ENCODE measurements at places on chromosomes 6 and 20.
A peak's percentile ranks its signal among the peaks of the same experiment; 100 is the strongest.

DNA sequence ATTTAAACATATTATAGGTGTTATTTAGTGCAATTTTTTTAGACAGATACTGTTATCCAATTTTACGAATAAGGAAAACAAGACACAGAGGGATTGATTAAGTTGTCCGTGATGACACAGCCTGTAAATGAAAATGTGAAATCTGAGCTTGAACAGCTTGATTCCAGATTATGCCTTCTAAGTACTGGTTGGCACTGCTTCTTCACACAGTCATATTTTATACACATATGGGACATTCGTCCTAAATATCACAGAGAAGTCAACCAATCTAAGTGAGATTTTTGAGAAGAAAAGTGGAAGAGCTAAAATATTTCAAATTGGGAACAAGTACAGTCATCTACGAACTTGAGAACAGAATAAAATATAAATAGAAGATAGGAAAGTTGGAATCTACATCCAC is 756.3 kb downstream of the BCKDHB start:
- no peak for DNase-seq

DNA sequence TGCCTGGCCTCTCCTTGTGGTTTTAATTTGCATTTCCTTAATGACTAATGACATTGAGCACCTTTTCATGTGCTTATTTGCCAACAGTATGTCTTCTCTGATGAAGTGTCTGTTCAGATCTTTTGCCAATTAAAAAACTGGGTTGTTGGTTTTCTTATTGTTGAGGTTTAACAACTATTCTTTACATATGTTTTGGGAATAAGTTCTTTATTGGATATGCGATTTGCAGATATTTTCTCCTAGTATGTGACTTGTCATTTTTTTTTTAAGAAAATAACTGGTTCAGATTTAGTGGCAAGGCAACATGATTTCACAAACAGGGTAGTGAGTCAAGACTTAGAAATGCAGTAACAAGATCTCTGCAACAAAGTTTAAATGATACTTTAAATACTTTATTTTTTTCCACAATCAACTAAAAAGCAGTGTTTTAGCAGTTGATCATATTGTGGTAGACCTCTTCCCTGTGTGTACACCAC is 67.8 kb downstream of the TIAM2 start:
- no peak for DNase-seq

GRCh38 chr20:13822459-13822858 is 37.6 kb downstream of the NDUFAF5 start:
- DNase-seq, result no peak

- DNase-seq, result no peak
Observed at GRCh38 chr20:35279533-35280174, 1.7 kb upstream of the MMP24OS start.

DNA sequence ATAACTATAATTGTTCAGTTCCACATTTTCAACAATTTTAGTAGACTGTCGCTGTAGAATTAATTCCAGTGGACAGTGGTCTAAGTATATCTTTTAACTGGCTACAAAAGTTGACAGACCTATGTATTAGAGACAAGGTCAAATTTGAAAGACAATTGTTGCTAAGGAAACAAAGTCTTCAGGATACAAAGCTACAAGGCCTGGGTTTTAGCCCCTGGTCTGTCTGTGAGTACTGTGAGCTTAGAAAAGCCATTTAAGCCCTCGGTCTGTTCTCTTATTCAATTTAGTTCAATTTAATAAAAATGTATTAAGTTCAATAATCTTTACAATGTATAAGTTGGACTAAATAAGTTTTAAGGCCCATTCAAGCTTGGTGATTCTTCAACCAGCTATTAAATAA is 352.5 kb downstream of the HDGFL1 start:
- peak; percentile 68 for DNase-seq

DNA sequence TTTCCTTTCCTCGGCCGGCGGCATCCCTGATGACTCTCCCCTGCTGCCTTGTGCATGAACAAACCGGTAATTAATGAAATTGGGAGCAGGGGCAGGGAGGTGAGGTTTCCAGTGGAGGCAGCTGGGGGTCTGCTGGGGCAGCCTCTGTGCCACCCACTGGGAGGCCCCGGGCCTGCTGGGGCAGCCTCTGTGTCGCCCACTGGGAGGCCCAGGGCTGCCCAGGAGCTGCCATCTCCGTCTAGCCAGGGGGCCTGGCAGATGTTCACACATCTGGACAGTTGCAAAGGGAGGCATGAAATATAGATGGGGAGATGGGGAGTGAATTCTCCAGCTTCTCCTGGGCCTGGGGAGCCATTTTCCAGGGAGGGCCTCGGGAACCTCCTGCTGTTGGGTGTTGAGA is 33.8 kb downstream of the TOX2 start:
- DNase-seq, result no peak

- no peak for DNase-seq
Observed at GRCh38 chr6:2615251-2615650, 135.5 kb downstream of the MYLK4 start.

DNA sequence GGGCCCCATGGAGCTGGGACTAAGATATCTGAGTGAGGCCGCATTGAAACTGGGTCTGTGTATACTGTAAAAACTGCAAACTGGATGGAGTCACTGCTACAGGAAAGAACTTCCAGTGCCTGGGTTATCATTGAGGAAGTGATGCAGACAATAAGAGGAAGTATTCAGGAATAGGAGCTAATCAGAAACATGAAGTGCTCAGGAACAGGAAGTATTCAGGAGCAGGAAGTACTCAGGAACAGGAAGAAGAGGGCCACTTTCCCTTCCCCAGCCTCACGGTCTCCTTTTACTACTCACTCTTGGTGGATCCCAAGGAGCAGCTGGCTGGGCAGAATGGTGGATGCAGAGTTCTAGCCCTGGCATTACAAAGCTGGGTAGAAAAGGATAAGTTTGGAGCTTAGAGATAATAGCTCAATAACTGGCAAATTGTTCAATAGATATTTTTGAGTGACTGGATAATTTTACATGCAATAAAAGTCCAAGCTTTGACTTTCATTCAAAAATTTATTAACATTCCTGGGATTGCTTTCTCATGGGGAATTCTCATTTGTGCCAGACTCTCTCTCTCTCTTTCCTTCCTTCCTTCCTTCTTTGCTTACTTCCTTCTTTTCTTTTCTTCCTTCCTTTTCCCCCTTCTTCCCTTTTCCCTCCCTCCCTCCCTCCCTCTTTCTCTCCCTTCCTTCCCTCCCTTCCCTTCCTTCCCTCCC is 82.2 kb upstream of the PAX1 start:
- no peak for DNase-seq

- no peak for DNase-seq
Observed at GRCh38 chr20:60365064-60365666, 406.9 kb downstream of the CDH26 start.

DNA sequence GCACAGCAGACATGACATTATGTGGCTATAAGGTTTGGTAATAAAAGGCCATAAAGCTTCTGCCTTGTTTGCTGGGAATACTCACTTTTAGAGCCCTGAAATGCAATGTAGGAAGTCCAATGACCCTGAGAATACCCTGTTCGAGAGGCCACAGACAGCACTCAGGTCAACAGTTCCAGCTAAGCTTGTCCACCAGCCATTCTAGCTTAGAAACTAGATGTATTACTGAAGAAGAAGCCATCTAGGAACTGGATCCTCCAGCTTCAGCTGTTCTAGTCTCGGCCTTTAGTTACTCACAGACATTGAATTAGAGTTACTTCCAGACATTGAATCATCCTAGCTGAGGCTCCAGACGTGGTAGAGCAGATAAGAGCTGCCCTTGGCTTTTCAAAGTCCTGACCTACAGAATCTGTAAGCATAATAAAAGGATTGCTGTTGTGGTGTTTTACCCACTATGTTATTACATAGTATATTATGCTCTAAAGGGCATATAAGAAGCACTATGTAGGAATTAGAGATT is 84.9 kb downstream of the MMS22L start:
- DNase-seq, result no peak

DNA sequence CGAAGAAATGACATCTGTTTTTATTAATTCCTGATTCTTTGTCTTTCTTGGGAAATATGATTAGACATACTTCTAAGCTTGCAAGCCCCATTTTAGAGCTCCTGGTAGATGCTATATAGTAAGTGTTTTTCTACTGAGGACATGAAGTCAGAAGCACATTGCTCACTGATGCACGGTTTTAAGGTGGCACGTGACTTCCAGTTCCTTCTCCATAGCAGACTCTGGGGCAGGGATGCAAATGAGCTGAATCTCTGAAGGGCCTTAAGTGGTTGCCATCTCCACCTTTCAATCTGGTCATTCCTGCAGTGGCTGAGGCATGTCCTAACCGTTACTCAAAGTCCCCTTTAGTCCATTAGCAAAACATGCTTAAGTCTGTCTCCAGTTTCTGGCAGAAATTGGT is 421.2 kb upstream of the HTR1E start:
- no peak for DNase-seq

DNA sequence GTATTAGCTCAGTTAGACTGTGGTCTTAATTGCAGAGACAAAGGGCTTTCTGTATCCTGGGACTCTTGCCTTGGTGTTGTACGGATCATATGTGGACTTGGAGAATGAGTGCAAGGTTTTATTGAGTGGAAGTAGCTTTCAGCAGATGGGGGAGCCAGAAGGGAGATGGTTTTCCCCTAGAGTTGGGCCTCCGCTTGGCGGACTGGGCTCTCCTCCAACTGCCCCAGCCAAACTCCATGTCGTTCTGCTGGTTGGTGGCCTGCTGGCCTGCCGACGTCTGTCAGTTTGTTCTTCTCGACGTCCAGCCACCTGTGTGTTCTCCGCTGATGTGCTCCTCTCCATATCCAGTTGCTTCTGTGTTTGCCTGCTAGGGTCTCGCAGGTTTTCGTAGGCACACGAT is 189.5 kb upstream of the FLRT3 start:
- DNase-seq, result no peak

- DNase-seq, result no peak
Observed at GRCh38 chr6:41937861-41938574, 3.6 kb downstream of the CCND3 start.

- DNase-seq, result no peak
Observed at GRCh38 chr6:3579652-3580175, 122.9 kb upstream of the SLC22A23 start.

- no peak for DNase-seq
Observed at GRCh38 chr6:49979584-49979983, 10.2 kb upstream of the DEFB113 start.

- DNase-seq, result no peak
Observed at GRCh38 chr20:61630816-61631215, 378.8 kb downstream of the CDH4 start.

GRCh38 chr20:43092386-43093088 is 97.2 kb downstream of the PTPRT start:
- no peak for DNase-seq

DNA sequence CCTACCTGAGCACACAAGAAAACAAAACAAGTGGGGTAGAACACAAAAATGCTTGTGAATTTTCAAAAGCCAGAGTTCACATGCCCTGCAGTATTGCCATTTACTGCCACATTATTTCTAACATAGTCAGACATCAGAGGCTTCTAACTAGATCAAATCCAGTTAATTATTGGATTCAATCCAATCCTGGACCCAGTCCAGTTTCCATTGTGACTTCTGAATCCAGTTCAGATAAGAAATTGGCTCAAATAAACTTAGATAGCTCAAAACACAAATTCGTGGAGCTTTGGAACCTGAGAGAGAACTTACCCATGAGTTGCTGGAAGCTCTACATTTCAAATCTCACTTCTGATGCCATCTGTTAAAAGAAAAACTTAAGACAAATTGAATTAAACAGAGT is 85.2 kb upstream of the ANKEF1 start:
- no peak for DNase-seq

- DNase-seq, result no peak
Observed at GRCh38 chr20:38728191-38728781, 4.0 kb downstream of the SLC32A1 start.

GRCh38 chr6:1892716-1893115 is 283.0 kb downstream of the FOXC1 start:
- no peak for DNase-seq

DNA sequence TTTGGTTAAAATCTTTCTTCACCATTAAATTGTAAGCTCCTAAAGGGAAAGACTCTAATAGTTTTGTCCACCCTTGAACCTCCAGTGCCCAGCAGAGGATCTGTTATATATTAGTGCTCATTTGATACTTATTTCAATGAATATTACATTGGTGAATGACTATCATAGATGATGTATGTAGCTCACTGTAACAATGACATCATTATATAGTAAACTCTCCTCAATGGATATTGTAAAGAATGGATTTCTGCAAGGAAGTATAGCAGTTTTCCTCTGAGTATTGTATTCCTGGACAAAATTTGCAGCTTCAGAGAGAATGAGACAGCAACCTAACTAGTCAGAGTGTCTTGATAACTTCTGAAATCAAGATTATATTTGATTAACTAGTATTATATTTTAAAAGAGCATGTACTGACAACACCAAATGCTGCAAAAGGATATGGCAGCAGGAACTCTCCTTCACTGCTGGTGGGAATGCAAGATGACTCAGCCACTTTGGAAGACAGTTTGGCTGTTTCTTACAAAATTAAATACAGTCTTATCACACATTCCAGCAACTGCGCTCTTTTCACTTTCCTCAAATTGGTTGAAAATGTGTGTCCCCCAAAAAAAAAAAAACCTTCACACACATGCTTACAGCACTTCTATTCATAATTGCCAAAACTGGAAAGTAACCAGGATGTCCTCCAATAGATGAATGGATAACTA is 189.8 kb upstream of the OPRM1 start:
- no peak for DNase-seq

GRCh38 chr6:46407246-46407645 is 84.0 kb downstream of the RCAN2 start:
- no peak for DNase-seq

DNA sequence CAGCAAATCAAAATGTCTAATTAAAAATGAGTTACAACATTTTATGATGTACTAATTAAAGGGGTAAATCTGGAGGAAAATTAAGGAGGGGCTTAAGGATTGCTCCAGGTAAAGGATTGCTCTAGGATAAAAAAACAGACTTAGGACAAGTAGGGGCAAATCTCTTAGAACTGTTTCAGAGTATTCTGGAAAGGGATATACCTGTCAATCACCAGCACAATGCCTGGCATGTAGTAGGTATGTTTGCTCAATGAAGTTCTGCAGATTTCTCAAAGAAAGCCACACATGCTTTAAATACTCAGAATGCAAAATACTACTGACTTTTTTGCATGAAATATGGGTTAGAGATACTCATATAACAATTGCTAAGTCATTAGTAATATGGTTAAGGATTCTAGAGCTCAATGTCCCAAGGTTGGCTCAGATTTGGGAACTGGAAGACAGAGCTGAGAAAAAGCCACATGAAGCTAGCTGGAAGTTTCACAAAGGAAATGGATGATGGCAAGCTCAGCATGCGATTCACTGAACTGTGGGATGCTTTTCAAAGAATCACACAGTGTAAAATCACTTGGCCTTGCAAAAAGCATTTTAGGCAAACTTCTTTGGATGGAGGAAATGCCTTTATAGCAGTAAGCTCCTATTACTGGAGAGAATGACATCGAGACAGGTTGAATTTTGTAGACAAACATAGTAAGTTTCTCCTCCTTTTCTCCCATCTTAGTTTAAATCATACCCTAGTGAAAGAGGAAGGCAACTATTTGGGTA is 72.8 kb downstream of the MAP3K5 start:
- no peak for DNase-seq

GRCh38 chr6:167833396-167833763 is 6.7 kb downstream of the AFDN start:
- DNase-seq, result no peak
